Cortex of kidney (tissue), 1 donor: ENCODE measurements at places on chromosomes 2 and 18.

DNA sequence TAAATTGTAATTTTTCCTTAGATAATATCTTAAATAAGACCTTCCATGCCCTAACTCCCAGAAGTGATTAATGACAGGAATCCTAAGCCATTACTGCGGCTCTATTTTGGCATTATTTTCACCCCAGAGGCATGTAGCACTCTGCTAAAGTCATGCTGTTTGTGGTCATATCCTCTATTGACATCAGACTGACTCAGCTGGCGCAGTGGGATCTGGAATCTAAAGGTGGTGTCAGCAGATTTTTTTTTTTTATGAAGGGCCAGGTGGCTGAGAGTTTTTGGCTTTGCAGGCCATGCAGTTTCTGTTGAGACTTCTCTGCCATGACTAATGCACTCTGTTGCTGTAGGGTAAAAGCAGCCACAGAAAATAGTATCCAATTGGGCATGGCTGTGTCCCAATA lies 64.1 kb upstream of the ACVR1C start:
- no peak for DNase-seq

- no peak for DNase-seq
These were observed 95.7 kb downstream of the TTC32 start for GRCh38 chr2:19806131-19806530.

DNA sequence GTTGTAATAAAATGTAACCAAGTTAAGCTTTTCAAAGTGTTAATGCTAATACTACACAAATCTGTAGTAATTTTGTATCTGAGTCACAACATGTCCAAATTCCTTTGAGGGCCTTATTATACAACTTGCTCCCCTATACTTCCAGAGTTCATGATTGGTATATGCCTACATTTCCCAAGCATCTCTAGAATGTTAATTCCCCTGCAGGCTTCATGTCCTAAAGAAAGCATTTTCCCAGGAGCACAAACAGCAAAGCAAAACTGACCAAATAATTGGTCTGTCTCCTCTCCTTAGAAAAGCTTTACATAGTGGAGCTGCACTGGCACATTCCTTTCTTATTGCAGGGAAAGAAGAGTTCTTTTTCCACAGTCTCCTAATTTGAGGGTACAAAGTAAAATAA lies 3.7 kb downstream of the ALS2 start:
- no peak for DNase-seq

DNA sequence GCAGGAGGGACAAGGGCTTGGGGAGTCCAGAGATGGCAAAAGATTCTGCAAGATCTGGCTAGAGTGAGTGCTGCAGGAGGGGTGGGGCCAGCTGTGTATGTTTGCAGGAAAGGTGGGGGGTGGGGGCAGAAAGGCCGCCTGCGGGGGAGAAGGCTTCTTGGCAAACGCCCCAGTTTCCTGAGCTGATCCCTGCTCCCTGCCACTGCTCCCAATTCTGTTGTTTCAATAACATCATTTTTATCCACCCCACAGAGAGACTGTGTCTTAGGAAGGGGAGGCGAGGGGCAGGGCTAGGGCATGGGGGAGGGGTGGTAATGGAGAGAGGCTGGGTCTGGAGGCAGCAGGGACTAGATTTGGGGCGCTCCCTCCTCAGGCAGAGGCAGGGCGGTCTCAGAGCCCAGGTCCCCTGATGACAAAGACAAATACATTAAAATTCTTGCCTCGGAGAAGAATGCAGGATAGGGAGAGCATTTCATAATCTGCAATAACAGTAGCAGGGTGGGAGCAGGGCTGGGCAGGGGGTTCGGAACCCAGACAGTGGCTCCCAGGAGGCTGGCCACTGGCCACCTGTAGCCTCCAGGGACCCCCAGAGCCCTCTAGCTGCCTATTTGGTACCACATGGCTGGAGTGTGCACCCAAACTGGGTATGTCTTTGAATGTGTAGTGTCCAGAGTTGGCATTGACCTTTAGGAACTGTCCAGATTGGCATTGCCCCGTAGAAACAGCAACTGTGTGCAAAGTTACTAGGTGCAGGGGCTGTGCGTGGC lies 2.1 kb upstream of the WNT6 start:
- no peak for DNase-seq

DNA sequence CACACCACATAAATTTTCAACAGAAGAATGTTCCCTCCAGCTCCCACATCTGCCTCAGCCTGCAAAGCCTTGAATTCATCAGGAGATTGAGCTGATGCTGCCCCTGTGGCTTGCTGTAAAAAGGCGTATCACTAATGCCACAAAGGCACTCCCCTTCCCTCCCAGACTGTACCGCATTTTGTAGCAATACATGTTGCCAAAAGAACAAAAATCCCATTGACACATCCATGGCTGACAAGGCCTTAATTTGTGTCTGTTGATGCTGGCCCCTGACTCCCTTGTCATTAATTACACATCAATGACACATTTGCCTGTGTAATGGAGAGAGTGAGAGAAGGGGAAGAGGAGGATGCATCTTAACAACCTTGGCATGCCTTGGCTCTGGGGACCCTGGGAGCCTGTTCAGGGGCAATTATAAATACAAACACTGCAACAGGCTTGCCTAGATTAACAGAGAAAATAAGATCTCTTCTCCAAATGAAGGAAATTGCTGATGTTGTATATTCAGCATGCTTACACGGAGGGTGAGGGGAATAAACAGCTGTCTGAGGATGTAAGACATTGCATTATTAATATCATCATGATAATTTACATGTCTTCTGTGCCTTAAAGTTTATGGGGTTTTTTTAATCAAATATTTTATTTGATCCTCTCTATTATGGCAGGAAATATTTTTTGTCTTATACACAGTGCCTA lies 264.0 kb downstream of the SUCLG1 start:
- DNase-seq: no peak

DNA sequence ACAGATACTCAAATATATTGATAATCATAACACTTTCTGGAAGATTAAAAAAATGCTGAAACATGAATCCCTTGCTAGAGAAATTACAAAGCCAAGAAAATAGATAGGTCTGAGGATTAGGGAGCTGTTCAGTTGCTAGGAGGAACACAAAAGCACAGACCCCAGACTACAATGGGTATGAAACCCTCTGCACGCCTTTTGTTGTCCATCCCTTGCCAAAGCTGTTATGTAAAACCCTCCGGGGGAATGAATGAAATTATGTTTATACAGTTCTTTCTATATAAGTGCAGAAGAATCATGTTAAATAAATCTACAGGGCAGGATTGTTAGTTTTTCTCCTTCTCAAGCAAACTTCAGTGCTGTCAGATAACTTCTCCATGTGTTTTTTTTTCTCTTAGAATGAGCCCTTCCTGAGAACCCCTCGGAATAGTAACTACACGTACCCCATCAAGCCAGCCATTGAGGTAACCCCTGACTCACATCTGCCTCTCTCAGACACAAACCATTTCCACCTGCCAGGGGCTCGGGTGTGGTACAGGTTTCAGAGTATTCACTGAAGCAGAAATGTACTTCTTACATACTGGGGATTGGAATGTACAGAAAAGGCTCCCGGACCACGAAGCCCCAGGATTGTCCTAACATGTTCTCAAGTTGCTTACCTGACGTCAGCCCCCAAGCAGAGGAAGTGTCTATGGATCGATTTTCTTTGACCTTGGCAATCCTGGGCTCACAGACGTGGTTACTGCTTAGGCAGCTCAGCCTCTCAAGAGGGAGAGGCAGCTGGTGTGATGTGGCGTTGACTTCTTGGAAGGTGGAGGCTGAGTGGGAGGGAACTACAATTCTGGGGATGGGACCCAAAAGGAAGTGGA lies 118.0 kb downstream of the PLB1 start:
- no peak for DNase-seq

DNA sequence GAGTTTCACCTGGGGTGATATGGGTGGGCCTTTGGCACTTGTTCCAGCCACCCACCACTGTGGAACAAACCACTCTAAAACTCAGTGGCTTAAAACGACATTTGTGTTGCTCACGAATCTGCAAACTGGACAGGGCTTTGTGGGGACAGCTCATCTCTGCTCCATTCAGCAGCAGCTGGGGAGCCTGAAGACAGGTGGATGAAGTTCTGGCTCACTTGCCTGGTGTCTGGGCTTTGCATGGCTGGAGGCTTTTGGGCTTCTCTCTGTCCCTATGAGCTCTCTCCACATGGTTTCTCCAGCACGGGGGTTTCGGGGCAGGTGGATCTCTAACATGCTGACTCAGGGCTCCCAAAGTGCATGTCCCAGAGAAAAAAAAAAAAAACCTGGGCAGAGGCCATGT lies 93.0 kb upstream of the GLI2 start:
- DNase-seq: no peak

DNA sequence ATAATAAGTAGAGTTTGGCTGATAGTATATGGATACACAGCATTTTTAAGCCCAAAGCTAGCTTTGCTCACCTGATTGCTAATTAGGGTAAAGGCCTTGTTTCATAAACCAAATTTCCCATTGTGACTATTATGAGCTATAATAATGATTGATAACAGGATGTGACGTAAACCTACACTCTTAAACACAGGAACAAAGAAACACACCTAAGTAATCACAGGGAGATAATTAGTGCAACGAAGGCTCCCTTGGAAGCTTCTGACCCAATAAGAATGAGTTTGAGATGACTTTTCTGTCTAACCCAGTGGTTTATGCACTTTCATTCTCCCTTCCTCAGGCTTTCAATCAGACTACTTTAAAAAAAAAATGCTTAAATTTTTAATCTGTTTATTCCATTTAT lies 683.2 kb downstream of the SATB2 start:
- DNase-seq: no peak

- DNase-seq: no peak
These were observed 54.3 kb downstream of the RAB10 start for GRCh38 chr2:26088038-26088643.

DNA sequence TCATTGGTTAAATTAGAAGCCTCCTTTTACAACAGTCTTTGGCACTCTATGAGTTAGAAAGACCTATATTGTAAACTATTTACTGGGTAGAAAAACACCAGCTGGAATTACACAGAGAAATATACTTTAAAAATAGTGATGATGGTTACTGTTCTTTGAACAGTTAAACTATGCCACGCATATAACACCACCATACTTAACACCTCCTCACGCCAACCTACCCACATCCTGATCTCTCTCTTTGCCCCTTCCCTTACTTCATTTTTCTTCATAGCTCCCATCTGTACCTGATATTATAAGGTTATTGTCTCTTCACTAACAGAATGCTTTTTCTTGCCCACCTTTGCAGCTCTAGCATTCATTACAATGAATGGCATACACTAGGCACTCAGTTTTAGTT lies 173.8 kb downstream of the DPP4 start:
- no peak for DNase-seq

GRCh38 chr2:181231151-181231550 lies 226.0 kb upstream of the ITGA4 start:
- no peak for DNase-seq

GRCh38 chr2:97991081-97991856 lies 4.5 kb downstream of the TMEM131 start:
- no peak for DNase-seq

DNA sequence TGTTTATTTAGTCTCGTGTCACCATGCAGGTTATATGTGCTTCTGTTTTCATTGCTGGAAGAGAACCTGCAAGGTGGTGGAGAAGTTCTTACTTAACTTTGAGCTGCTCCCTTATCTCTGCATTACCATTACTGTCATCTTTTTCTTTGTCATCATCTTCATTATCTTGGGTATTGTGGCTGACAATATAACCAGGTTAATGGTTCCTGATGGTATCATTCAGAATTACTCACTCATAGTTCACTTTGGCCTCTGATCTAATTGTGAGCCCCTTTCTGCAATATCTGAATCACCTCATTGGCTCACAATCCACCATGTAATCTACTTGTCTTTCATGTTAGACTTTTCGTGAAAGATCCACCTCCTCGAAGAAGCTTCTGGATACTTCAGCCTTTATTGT lies 5.0 kb downstream of the CD28 start:
- DNase-seq: no peak

GRCh38 chr18:50636366-50637057 lies 76.6 kb downstream of the MAPK4 start:
- DNase-seq: no peak

DNA sequence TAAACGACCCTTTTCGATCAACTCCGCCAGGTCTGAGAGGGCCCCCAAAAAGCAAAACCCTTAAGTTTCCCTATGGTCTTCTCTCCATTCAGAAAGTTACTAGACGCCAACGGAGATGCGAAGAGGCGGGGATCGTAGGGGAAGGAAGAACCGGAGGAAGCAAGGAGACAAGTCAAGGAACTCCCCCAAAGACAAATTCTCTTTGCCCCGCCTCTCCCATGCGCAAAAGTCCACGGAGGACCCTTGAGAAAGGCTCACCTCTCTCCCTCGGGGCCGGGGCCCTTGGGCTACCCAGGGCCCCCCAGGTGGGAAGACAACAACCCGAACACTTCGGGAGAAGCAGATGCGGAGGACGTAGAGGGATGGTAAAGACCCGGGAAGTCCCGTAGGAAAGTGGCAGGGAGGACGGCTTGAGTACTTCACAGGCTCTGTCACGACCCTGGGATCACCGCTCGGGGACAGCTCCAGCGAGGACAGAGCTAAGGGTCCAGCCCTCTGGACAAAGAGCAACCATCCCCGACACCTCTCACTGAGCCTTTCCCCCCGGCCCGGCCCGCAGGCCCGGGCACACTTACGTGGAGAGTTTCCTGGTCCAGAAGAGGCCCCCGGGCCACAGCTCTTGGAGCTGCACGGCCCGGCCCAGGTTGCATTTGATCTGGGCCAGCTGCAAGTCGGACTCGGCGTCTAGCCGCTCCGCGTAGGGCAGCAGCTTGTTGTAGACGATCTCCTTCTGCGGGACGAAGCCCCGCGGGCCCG lies 647 bp downstream of the PSME4 start:
- no peak for DNase-seq

GRCh38 chr2:46456789-46457188 lies 22.6 kb upstream of the TMEM247 start:
- DNase-seq: no peak

DNA sequence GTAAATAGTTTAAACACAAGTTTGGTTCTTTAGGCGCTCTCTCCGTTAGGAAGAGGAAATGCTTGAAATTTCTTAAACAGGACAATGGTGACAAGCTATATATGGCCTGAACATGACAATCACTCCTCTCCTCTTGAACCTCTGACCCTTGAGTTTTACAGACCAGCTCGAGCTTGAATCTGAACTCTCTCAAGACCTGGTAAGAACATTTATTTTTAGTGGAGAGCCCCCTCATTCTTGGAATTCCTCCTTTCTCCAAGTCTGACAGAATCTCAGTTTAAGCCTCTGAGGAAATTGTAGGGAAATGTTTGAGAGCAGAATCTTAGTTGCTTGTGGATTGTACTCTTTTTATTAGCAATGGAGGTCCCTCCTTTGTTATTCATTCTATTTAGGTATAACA lies 1293.6 kb upstream of the ZEB2 start:
- DNase-seq: no peak

DNA sequence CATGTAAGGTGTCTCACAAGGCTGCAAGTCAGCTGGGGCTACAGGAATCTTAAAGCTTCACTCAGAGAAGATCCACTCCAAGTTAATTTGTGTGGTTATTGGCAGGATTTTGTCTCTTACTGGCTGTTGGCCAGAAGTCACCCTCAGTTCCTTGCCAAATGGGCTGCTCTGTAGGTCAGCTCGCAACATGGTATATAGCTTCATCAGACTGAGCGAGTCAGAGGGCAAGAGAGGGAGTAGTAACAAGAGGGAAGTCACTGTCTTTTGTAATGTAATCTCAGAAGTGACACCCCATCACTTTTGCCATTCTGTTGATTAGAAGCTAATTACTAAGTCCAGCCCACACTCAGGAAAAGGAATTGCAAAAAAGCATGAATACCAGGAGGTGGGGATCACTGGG lies 119.5 kb downstream of the LRRTM1 start:
- no peak for DNase-seq
